MCF 10A (cell line): ENCODE measurements at places on chromosomes 3 and 15.

GRCh38 chr3:78992400-78992799, 775.4 kb downstream of the ROBO1 start:
- DNase-seq = no peak

DNA sequence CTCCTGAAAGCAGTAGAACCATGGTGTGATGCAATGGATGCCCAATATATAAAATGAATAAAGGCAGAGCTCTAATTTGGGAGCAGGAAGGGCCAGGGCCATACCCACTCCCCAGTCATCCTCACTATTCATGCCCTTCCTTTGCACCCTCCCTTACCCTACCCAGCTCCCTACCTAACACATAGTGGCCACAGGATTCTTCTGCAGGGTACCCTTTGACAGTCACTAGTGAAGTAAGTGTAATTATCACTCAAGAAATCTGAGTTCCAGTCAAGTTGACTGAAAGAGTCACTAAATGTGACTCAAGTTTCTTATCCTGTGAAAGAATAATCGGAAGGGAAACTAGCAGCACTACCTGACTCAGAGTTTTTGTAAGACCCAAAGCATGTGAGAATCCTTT, 69.2 kb downstream of the RASA2 start:
- DNase-seq = no peak

- no peak for DNase-seq
Observed at GRCh38 chr3:102200126-102200525, 234.7 kb upstream of the ZPLD1 start.

DNA sequence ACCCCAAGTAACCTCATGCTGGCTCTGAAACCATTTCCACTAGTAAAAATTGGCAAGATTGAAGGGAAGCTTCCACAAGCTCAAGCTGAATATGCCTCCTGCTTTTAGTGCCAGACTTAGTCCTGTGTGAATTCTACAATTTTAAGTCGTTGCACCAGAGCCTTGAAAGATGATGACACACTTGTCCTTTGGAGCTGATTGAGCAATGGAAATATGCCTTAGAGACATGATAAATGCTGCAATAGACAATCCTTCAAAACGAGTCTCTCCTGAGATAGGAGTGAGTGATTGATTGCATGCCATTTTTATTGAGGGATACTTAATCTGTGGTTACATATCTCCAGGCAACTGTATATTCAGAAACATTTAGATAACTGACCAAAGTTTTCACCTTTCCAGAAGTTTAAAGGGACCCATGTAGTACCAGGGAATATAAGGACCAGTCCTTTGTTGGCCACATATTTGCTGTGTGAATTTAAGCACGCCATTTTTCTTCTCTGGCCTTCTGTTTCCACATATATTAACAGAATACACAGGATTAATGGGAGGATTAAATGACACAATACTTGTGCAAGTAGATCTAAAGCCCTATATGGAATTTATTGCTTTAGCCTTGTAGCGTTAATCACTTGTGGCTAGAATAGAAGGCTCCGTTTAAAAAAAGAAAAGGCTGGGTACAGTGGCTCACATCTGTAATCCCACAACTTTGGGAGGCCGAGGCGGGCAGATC, 65.1 kb downstream of the PPARG start:
- DNase-seq = peak; percentile 89

DNA sequence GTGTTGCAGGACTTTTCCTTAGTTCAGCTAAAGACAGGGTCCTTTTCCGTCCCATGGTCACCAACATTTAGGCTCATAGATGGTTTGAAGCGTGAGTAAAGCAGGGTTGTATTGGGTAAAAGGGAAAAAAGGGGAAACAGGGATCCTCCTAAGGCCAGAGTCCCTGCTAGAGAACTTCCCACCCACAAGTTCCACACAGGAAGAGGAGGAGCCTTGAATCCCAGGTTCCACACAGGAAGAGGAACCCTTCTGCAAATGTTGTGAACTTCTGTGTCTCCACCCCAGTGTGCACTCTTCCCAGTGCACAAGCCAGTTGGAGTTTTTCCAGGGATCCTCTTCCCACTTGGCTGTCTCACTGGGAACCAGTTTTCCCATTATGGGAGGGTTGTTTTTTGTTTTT, 27.6 kb upstream of the ATP8B4 start:
- no peak for DNase-seq

DNA sequence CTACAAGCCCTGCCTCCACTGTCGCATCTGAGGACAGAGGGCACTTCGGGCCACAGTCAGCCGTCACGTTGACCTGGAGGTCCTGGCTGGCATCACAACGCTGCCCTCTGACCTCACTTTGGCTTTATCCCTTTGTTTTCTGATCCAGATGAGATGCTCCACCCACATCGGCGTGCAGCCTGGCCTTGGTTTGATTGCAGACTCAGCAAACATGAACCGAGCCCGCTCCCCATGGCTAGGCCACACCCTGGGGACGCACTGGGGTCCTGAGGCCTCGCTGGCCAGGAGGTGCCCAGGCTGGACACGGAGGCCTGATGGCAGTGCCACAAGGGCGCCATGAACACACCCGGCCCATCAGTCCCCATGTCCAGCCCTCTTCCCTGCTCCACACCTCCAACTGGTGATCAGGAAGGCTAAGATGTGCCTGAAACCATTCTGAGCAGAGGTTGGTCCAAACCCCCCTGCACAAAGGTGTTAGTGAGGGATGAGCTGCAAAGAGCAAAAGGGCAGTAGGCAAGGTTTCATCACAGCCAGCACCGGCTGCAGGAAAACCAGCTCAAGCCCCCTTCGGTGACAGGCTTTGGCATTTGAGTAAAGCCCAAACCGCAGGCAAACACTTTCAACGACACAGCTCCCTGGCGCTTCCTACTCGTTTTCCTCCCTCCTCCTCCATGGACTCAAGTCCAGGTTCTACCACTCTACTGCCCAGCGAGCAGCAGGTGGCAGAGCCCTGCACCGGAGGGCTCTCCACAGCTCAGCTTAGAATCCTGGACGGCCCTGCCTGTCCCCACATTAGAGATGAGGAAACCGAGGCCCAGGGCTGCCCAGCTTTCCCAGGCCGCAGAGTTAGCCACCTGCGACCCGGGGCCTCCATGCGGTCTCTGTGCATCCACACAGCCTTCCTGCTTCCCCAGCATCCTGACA, 165.8 kb downstream of the NUP210 start:
- DNase-seq = no peak

DNA sequence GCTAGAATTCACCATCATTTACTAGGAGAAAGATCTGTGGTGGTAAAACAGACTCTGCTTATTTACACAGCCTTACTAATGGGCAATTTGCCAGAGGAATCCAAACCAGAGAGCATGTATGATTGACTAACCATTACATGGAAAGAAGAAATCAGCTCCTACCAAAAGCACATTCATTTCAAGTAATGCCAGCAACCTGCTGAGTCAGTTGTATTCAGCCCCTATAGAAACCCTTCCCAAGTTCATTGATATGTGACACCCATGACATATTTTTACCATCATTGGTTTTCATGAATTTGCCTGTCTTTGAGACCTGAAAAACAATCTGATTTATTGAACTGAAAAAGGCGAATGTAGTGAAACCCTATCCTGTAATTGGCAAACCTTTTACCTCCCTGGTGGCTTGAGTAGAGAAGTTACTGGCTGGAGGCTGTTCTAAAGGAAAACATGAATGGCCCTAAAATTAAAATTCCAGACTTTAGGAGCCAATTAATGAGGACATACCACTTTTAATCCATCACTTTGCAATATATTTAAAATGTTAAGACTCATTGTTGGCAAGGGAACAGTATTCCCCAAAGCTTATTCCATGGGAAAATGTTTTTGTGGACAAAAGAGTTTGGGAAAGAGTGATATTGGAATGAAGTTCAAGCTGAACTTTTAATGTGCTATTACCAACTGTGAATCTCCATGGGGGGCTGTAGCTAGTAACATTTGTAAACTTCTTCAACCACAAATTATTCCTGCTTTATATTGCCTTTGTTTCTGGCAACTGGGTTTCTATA, 542.9 kb downstream of the FHIT start:
- DNase-seq = peak; percentile 49

- no peak for DNase-seq
Observed at GRCh38 chr3:138260611-138261010, 69.0 kb downstream of the NME9 start.

GRCh38 chr3:143671626-143672025, 176.6 kb downstream of the SLC9A9 start:
- DNase-seq = no peak

GRCh38 chr3:196047391-196048030, 34.4 kb downstream of the TFRC start:
- no peak for DNase-seq
